ENCODE measurements at places on chromosomes 1 and 21. TPM values are rescaled to one million over a fixed set of nuclear protein-coding genes. Genes with fewer than 3 reads are reported as not detected.

DNA sequence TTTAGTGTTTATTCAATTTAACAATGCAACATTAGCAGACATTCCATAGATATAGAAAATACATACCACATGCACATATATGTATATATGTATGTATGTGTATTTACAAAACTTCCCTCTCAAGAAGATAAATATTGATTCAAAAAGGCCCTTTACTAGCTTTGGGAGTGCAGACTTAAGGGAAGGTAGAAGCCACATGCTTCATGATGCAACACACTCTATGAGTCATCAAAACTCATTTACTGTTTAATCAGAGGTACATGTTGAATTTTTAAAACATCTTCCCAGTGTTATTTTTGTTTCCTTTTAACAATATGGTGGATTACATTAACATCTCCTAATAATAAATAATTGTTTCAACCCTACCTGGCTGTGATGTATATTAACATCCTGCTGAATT lies 61.4 kb upstream of the KIRREL1 start:
- no peak overlapping the region for H3K27ac ChIP-seq
- no peaks in the 10 kb centered on the region for H3K36me3 ChIP-seq
- no peaks in the 10 kb centered on the region for H3K27me3 ChIP-seq
- no peak overlapping the region for H3K4me3 ChIP-seq
- DNase-seq: no peak

DNA sequence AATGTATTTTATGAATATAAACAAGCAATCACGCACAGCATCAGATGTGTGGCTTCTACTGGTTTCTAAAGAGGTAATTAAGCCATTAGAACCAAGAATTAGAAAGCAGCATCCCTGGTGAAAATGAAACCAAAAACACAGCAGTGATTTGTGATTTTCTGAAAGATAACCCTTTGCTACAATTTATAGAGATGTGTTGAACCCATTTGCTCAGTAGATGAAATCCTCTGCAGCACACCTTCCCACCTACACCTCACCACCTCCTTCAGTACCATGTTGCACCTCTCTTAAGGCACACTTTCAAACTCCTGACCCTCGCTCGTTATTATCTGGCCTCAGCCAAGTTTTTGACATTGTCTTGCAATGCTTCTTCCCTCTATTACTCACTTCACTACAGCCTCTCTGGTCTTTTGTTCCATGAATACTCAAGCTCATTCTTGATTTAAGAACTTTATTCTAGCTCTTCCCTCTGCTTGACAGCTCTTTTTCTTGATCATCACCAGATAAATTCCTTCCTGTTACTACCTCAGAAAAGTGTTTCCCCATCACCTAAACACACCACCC lies 38.6 kb downstream of the NSL1 start:
- H3K4me1 ChIP-seq: peaks cover 14% of the 10 kb centered on the region
- no peak overlapping the region for H3K4me3 ChIP-seq
- peak overlapping the region; percentile 72 for H3K27ac ChIP-seq
- no peaks in the 10 kb centered on the region for H3K27me3 ChIP-seq

GRCh38 chr1:188006354-188006753 lies 1177.6 kb downstream of the PLA2G4A start:
- no peak overlapping the region for H3K27ac ChIP-seq
- H3K36me3 ChIP-seq: no peaks in the 10 kb centered on the region
- no peak for DNase-seq
- H3K4me1 ChIP-seq: no peaks in the 10 kb centered on the region
- H3K27me3 ChIP-seq: no peaks in the 10 kb centered on the region

DNA sequence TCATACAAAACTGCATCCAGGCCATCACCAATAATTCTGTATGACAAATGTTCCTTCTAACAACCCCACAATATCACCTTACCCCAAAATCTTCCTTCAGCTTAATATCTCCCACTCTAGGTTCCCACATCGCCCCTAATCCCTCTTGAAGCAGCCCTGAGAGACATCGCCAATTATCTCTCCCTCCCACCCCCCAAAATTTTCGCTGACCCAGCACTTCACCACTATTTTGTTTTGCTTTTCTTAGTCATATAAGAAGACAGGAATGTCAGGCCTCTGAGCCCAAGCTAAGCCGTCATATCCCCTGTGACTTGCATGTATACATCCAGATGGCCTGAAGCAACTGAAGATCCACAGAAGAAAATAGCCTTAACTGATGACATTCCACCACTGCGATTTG lies 126.3 kb downstream of the ADGRL4 start:
- no peak overlapping the region for H3K4me3 ChIP-seq
- H3K4me1 ChIP-seq: no peaks in the 10 kb centered on the region
- H3K27me3 ChIP-seq: no peaks in the 10 kb centered on the region
- no peaks in the 10 kb centered on the region for H3K36me3 ChIP-seq
- no peak overlapping the region for H3K27ac ChIP-seq
- no peak for DNase-seq

- H3K4me3 ChIP-seq: no peak overlapping the region
- H3K27me3 ChIP-seq: no peaks in the 10 kb centered on the region
- no peaks in the 10 kb centered on the region for H3K4me1 ChIP-seq
These were observed 185.8 kb downstream of the CHRM3 start for GRCh38 chr1:239572183-239572582.

- no peaks in the 10 kb centered on the region for H3K27me3 ChIP-seq
- no peak for DNase-seq
- H3K4me3 ChIP-seq: no peak overlapping the region
- no peaks in the 10 kb centered on the region for H3K36me3 ChIP-seq
- no peak overlapping the region for H3K27ac ChIP-seq
- H3K4me1 ChIP-seq: peaks cover 15% of the 10 kb centered on the region
These were observed 35.3 kb upstream of the DNASE2B start for GRCh38 chr1:84363019-84363418.

GRCh38 chr21:37227071-37228002 lies 39.8 kb downstream of the VPS26C start:
- peaks cover 4% of the 10 kb centered on the region for H3K36me3 ChIP-seq
- H3K4me1 ChIP-seq: no peaks in the 10 kb centered on the region
- no peak for DNase-seq
- H3K27ac ChIP-seq: no peak overlapping the region
- no peaks in the 10 kb centered on the region for H3K27me3 ChIP-seq
- H3K4me3 ChIP-seq: no peak overlapping the region

DNA sequence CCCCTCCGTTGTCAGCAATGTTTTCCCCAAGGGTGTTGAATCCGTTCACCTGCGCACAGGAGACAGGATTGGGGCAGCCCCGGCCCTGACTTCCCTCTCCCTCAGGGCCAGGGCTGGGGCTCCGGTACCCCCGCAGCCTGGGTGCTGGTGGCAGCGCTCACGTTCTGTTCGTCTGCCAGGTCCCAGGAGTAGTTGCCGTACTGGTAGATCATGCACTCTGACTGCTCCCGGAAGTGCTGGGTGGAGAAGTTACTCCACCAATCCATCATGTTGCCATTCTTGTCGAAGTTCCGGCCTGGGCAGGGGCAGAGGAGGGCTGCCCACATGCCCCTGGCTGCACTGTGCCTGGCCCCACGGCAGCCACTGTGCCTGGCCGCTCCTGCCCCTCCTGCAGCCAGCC lies 6.1 kb downstream of the PRXL2B start:
- peak overlapping the region; percentile 20 for H3K4me3 ChIP-seq
- H3K27me3 ChIP-seq: no peaks in the 10 kb centered on the region
- no peaks in the 10 kb centered on the region for H3K36me3 ChIP-seq

- no peak overlapping the region for H3K4me3 ChIP-seq
- H3K27me3 ChIP-seq: no peaks in the 10 kb centered on the region
- no peak for DNase-seq
- no peaks in the 10 kb centered on the region for H3K4me1 ChIP-seq
These were observed 15.1 kb downstream of the SH2D2A start for GRCh38 chr1:156801409-156802121.

- DNase-seq: no peak
- no peaks in the 10 kb centered on the region for H3K4me1 ChIP-seq
- no peaks in the 10 kb centered on the region for H3K36me3 ChIP-seq
- no peaks in the 10 kb centered on the region for H3K27me3 ChIP-seq
- H3K4me3 ChIP-seq: no peak overlapping the region
These were observed 93.9 kb upstream of the CD34 start for GRCh38 chr1:208004851-208005250.

- no peaks in the 10 kb centered on the region for H3K4me1 ChIP-seq
- no peaks in the 10 kb centered on the region for H3K36me3 ChIP-seq
- no peak for DNase-seq
These were observed 44.1 kb downstream of the CRB1 start for GRCh38 chr1:197312163-197312562.

- DNase-seq: peak; percentile 83
- no peaks in the 10 kb centered on the region for H3K36me3 ChIP-seq
- peak overlapping the region; percentile 89 for H3K27ac ChIP-seq
- H3K4me1 ChIP-seq: peaks cover 13% of the 10 kb centered on the region
These were observed 14.8 kb upstream of the WASF2 start for GRCh38 chr1:27504588-27505419.

DNA sequence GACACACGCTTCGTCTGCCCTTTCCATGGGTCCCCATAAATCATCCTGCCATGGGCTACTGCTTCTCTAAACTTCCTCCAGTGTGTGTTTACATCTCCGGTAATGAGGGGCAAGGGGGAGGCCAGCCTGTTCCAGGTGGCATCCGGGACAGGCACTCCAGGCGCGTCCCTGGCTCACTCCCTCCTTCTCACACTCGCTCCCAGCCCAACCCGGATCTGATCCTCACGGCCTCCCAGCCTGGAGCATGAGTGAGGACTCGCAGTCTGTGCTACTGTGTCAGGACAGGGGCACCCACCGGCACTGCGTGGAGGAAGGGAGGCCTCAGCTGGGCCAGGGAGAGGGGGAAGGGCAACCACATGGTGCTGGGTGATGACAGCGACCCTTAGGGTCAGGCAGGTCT lies 225.4 kb downstream of the TRABD2B start:
- DNase-seq: no peak
- H3K4me1 ChIP-seq: no peaks in the 10 kb centered on the region
- no peaks in the 10 kb centered on the region for H3K36me3 ChIP-seq
- no peak overlapping the region for H3K27ac ChIP-seq
- no peak overlapping the region for H3K4me3 ChIP-seq
- no peaks in the 10 kb centered on the region for H3K27me3 ChIP-seq

- DNase-seq: no peak
- peaks cover 84% of the 10 kb centered on the region for H3K36me3 ChIP-seq
- peaks cover 50% of the 10 kb centered on the region for H3K4me1 ChIP-seq
- peak overlapping the region; percentile 33 for H3K27ac ChIP-seq
- no peak overlapping the region for H3K4me3 ChIP-seq
These were observed 19.2 kb upstream of the EVA1B start for GRCh38 chr1:36342426-36343185.

The SLC9C2 gene
- 0.35 TPM for total RNA-seq

The OR10Z1 gene
- total RNA-seq: not detected

The CASQ1 gene
- total RNA-seq: 0.29 TPM

The HES2 gene
- total RNA-seq: 1.6 TPM

The ZZZ3 gene
- total RNA-seq: 36.3 TPM

The PRKAB2 gene
- total RNA-seq: 9.7 TPM

The PBX1 gene
- total RNA-seq: 44.5 TPM

The NOL9 gene
- 30.8 TPM for total RNA-seq

The LCE7A gene
- not detected for total RNA-seq

The EVA1C gene
- total RNA-seq: 21.8 TPM

The CD48 gene
- 9.9 TPM for total RNA-seq

The SPRR3 gene
- total RNA-seq: not detected

Data from left lung (tissue), 14 donors.